ENCODE measurements at places on chromosomes 3 and 15.

GRCh38 chr15:63094495-63094931 is 27.1 kb upstream of the LACTB start:
- DNase-seq = no peak

- DNase-seq = no peak
Observed at GRCh38 chr15:47929138-47929803, 191.5 kb upstream of the SLC24A5 start.

GRCh38 chr3:58336135-58336882 is 3.6 kb downstream of the PXK start:
- no peak for DNase-seq

- no peak for DNase-seq
Observed at GRCh38 chr3:121482660-121483059, 63.1 kb downstream of the POLQ start.

DNA sequence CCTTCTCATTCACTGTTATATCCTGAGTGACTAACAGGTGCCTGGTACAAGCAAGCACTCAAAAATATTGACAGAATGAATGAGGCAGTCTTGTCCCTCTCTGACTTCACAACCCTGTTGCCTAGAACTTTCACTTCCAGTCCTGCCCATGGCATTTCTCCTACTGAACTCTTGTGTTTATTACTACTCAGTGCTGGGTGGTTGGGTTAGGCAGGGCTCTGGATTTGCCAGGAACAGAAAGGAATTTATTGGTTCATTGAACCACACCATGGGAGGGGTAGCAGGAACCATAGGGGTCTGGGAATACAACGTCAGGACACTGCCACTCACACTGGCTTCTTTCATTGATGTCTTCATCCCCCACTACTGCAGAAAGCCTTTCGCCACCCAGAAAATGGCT is 41.9 kb upstream of the SEMA4B start:
- no peak for DNase-seq

DNA sequence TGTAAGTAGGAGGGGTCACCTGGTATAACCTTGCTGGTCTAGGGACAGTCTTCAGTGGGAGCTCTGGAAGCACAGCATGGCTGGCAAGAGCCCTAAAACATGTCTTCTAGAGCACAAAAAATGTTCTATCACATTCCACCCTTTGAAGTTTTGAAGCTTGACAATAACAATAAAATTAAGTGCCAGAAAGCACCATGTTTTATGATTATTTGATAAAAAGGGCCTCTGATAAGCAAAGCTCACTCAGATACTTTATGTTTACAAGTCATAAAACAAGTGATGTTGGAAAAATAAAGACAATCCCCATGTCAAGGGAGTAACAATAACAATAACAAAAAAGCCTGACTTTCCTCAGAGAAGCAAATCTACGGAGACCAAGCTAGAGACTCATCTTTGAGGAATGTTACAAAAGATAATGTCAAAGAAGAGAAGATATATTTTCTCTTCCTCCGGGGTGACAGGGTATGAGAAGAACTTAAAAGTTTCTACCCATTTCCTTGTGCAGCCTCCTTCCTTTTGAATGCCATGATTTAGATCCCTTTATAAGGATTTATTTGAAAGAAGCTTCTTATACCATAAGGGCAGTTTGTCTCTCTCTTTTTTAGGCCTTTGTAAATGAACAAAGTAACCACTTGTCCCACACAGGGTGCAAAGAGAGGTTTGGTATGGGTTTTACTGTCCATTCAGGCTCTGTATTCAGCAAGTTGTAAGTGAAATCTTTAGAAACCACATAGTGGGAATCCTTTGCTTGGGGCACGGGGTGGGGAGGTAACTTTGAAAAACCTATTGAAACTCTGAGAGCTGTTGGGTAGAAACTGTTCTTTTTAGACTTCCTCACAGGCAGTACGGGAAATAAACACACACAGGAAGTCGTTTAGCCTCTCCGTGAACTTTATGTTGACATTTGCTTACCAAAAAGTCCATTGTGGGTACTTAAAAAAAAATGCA is 109.6 kb upstream of the RBMS3 start:
- no peak for DNase-seq

- no peak for DNase-seq
Observed at GRCh38 chr3:59318881-59319280, 269.1 kb upstream of the CFAP20DC start.
